ENCODE measurements at places on chromosomes 3 and 15.

GRCh38 chr3:101185341-101185740, 135.0 kb downstream of the IMPG2 start:
- no peak for DNase-seq

DNA sequence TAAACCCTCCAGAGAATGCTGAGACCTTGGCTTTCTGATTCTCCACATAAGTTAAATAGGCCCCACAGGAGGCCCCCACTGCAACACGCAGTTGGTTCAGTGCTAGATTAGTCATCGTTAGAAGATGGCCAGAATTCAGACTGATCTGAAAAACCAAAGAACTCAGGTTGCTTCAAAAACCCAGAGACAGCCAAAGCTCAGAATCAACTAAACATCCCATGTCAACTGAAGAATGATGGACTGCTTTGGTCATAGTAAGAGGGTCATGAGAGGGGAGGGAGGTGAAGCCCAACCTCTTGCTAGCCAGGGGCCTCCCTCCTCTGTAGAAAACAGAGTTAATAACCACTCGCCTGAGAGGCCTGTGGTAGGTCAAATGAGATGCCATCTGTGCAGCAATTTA, 93.1 kb downstream of the AKAP13 start:
- DNase-seq, result no peak

GRCh38 chr3:66495668-66496045, 5.2 kb downstream of the LRIG1 start:
- DNase-seq, result no peak

GRCh38 chr3:85297291-85297690, 338.5 kb downstream of the CADM2 start:
- peak; percentile 64 for DNase-seq

GRCh38 chr15:80530737-80531365, 126.7 kb downstream of the ARNT2 start:
- DNase-seq, result no peak

GRCh38 chr3:42265059-42265991, 660 bp downstream of the CCK start:
- no peak for DNase-seq

GRCh38 chr3:59127071-59127470, 77.2 kb upstream of the CFAP20DC start:
- DNase-seq, result no peak
